ENCODE measurements at places on chromosomes 16 and 17.

DNA sequence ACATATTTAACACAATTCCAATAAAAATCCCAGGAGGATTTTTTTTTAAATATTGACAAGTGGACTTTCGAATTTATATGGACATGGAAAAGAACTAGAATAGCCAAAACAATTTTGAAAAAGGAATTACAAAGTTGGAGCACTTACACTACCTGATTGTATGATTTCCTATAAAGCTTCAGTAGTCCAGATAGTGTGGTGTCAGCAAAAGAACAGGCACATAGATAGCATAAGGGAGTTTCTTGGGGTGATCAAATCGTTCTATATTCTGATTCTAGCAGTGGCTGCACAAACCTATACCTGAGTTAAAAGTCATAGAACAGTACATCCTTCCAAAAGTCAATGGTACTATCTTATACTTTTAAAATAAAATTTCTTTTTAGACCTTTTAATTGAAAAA is 66.4 kb upstream of the CES5A start:
- no peak for DNase-seq

GRCh38 chr16:31477220-31478216 is 5.4 kb upstream of the SLC5A2 start:
- DNase-seq = no peak

DNA sequence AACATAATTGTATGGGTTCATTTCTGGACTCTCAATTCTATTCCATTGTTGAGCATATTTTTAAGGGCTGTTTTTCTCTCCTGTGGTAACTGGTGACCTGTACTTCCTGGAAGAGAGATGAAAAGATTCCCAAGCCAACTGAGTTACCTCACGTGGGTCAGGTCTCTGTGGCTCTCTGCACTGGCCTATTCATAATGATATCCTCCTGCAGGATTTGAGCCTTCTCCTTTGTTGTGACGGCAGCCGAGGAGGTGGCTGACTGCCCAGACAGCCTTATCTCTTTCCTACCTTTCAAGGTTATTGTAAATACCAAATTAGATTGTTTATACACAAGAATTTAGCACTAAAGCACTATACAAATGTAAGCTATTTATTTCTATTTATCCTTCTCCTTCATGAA is 2.7 kb upstream of the ACE start:
- DNase-seq = no peak

GRCh38 chr16:72475688-72476087 is 303.7 kb upstream of the PMFBP1 start:
- DNase-seq = no peak

- DNase-seq = no peak
These were observed 29.4 kb upstream of the ATP2A3 start for GRCh38 chr17:3993493-3994220.
